Neural crest cell (in vitro differentiated cells): ENCODE measurements at places on chromosomes 4 and X. TPM values are rescaled to one million over a fixed set of nuclear protein-coding genes. Genes with fewer than 3 reads are reported as not detected.

The PARM1 gene
- 0.73 and 0.96 TPM in 2 replicates for total RNA-seq

The HSFX4 gene
- not detected in 2 replicates for total RNA-seq

DNA sequence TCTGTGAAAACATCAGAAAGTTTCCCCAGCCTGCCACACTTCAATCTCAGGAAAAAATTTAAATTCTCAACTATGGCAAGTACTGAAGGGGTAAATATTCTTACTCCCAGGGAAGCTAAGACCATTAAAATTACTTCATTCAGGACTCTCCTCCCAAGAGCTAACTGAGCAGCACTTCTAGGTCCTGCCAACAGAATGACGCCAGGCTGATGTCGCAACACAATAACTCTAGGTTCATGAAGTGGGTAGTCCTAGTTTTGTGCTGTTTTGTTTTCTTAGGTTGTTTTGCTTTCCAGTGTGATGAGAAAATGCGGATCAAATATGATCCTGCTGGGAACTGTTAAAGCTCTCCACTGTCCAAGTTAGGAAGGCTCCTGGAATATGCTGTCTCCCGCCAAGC lies 180.0 kb downstream of the NKX6-1 start:
- H3K36me3 ChIP-seq = no peaks in the 10 kb centered on the region
- H3K4me3 ChIP-seq = no peak overlapping the region
- DNase-seq = no peak
- H3K27me3 ChIP-seq = peaks cover 5% of the 10 kb centered on the region
- H3K4me1 ChIP-seq = peaks cover 2% of the 10 kb centered on the region

DNA sequence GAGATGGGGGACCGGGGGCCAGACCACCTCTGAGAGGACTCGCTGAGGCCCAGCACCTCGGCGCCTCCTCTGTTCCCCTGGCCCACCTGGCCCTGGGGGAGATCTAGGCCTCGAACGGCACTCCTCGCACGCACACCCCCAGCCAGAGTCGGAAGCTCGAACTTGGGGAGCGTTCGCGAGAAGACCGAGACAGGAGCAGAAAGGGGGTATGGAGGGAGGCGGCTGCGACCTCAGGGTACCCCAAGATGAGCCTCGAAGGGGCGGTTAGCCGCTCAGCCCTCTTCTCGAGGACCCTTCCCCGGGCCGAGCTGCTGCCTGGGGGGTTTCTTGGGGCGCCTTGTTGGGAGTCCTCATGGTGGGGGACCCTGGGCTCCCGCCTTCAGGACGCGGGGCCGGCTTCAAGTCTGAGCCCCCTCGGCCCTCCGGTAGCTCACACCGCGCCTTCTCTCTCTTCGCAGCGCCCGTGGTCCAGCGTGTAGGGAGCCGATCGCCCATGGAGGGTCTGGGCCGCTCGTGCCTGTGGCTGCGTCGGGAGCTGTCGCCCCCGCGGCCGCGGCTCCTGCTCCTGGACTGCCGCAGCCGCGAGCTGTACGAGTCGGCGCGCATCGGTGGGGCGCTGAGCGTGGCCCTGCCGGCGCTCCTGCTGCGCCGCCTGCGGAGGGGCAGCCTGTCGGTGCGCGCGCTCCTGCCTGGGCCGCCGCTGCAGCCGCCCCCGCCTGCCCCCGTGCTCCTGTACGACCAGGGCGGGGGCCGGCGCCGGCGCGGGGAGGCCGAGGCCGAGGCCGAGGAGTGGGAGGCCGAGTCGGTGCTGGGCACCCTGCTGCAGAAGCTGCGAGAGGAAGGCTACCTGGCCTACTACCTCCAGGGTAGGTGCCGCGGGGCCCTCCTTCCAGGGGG lies 706 bp downstream of the DUSP9 start:
- peaks cover 7% of the 10 kb centered on the region for H3K36me3 ChIP-seq
- DNase-seq = no peak
- H3K4me3 ChIP-seq = no peak overlapping the region
- no peak overlapping the region for H3K27ac ChIP-seq
